Activated CD4-positive, alpha-beta T cell treated with anti-CD3 and anti-CD28 coated beads, Interleukin-2, amount 10 ng/mL, durations not matched to agents 7 days and 5 days (primary cell): ENCODE measurements at places on chromosomes 7 and 10. TPM values are rescaled to one million over a fixed set of nuclear protein-coding genes. Genes with fewer than 3 reads are reported as not detected.

SKIDA1 gene
- total RNA-seq = 0.12 TPM

GRCh38 chr7:51129527-51130472 is 186.8 kb downstream of the COBL start:
- no peak for DNase-seq

PNLIPRP3 gene
- total RNA-seq = not detected

NPC1L1 gene
- not detected for total RNA-seq

- DNase-seq = no peak
Observed at GRCh38 chr7:6273917-6274630, 1.6 kb upstream of the CYTH3 start.

GRCh38 chr7:38300175-38300574 is 26.7 kb upstream of the TARP start:
- no peak for DNase-seq

DNA sequence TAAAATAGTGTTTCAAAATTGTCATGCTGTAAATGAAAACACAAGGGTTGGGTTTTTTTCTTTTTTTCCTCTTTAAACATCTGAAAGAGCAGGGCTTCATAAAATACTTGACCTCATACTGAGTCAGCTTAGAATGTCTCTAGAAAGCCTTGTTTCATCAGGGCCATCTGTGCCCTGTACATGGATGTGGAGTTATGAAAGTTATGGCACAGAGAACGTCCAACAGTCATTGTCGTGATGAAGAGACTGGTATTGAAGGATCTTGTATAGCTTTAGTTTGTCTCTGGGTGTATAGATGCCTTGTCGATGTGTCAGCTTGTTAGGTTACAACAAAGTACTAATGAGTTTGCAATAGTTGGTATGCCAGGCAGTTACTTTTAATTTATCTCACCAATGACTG is 127.3 kb downstream of the FAM204A start:
- DNase-seq = no peak

- DNase-seq = no peak
Observed at GRCh38 chr7:124263232-124263827, 230.5 kb upstream of the TMEM229A start.

RBP3 gene
- total RNA-seq = not detected

STOX1 gene
- total RNA-seq = 1.5 TPM

SOSTDC1 gene
- not detected for total RNA-seq

CALHM3 gene
- 0.17 TPM for total RNA-seq

GRCh38 chr7:108254259-108254658 is 124.1 kb upstream of the LAMB4 start:
- no peak for DNase-seq

MMD2 gene
- not detected for total RNA-seq

PDK4 gene
- total RNA-seq = not detected

DNA sequence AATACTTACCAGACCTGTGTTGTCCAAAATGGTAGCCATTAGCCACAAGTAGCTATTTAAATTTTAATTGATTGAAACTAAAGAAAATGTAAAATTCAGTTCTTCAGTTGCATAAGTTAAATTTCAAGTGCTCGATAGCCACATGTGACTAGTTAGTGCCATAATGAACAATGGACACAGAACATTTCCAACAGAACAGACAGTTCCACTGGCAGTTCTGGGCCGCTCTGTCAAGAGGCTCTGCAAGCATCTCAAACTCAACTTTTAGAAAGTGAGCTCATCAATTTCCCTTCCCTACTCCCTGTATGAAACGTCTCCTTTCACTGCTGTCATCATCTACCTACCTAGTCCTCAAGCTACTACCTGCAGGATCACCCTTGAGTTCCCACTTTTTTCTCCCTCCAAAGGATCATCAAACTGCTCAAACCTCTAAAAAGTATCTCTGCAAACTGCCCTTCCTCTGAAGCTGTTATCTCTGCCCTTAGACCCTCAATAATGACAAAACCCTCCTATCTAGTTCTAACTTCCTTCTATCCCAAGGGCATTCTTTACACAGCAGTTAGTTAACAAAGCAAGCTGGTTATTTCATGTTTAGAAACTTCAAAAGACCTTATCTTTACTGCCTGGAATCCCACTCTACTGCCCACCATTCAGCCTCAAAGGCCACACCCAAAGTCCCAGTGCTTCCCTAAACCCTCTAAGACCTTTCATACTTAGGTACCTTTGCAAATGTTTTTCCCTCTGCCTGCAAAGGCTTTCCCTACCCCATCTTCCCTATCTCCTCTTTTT is 20.6 kb downstream of the SHTN1 start:
- DNase-seq = no peak

SLC13A4 gene
- total RNA-seq = not detected

DNA sequence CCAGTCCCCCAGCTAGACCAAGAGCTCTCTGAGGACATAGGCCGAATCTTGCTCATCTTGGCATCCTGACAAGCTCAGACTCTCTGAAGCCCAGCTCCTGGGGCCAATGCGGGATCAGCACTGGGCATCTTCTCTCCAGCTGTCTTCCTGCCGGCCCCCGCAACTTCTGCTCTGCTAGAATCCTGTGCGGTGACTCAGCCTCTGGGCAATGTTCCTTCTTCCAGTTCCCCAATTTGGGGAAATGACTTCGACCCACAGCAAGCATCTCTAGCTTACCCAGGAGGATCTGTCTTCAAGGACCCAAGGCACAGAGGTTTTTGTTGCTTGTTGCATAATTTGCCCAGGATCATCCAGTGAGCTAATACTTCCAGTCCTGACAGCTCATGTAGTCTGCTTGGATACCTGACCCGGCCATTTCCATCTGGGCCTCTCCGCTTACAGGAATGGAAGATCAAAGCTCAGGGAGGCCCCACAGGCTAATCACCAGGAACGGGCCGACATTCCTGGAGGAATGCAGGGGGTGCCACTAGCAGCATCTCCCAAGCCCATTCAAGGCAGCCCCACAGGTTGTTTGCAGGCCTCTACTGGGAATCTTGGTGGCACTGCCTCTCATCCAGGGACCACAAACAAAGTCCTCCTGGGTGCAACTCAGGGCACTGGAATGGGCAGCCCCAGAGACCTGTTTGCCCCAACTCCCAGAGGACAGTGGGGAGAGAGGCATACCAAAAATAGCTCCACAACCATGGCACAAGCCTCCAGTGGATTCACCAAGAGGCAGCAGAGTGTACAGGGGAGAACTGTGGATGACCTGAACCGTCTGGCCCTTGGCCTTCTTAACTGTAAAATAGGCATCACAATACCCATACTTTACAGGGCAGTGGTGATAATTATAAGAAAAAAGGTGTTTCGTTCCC is 151.9 kb downstream of the NEURL1 start:
- DNase-seq = no peak

GRCh38 chr7:132221356-132221755 is 354.9 kb downstream of the PLXNA4 start:
- DNase-seq = no peak

GRCh38 chr7:43220742-43221141 is 108.3 kb downstream of the HECW1 start:
- no peak for DNase-seq

PRKCQ gene
- 62.6 TPM for total RNA-seq

CLDN4 gene
- total RNA-seq = 0.27 TPM

C7orf57 gene
- 0.21 TPM for total RNA-seq

GRCh38 chr7:117043108-117043825 is 90.0 kb downstream of the ST7 start:
- no peak for DNase-seq

DNA sequence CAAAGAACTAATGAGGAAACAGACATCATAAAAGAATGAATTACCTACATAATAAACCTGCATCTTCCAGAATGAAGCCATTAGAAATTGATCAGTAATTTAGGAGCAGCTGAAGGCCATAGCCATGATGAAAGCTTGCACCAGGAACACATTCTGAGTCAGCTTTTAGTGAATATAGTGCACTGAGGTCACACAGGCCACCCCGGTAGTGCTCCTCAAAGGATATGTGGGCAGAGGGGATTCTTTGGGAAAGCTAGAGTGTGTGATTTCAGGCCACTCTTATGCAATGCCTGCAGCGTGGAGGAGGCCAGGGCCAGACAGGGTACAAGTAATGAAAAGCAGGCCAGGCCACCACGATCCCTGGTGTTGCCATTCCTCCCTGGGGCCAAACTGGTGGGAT is 451.9 kb downstream of the GRID1 start:
- DNase-seq = no peak

NANOS1 gene
- 0.12 TPM for total RNA-seq

DNA sequence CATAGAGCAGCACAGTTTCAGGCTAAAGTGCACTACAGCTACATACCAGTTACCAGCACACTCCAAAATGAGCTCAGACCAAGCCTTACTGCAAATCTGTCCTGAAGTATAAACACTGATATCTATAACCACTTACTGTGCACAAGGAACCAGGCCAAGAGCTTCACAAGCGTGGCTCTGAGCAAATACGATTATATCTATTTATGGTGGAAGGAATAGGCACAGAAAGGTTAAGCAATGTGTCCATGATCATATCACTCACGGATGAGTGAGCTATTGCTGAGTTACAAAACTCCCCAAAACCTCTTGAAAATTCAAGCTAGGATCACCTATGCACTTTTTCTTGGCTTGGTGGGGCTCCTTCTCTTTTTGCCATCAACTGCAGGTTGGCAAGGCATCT is 84.9 kb downstream of the GPAM start:
- DNase-seq = no peak

GRCh38 chr10:94038024-94038423 is 44.3 kb downstream of the PLCE1 start:
- DNase-seq = no peak

GRCh38 chr10:74179111-74179710 is 28.2 kb downstream of the ADK start:
- no peak for DNase-seq

SH2D4B gene
- 0.10 TPM for total RNA-seq

GRCh38 chr10:123567984-123568739 is 98.0 kb upstream of the GPR26 start:
- DNase-seq = no peak

- peak; percentile 65 for DNase-seq
Observed at GRCh38 chr7:47818796-47819606, 129.3 kb downstream of the PKD1L1 start.

GRCh38 chr10:6649903-6650302 is 69.8 kb upstream of the PRKCQ start:
- DNase-seq = no peak

MYL10 gene
- total RNA-seq = not detected

DNA sequence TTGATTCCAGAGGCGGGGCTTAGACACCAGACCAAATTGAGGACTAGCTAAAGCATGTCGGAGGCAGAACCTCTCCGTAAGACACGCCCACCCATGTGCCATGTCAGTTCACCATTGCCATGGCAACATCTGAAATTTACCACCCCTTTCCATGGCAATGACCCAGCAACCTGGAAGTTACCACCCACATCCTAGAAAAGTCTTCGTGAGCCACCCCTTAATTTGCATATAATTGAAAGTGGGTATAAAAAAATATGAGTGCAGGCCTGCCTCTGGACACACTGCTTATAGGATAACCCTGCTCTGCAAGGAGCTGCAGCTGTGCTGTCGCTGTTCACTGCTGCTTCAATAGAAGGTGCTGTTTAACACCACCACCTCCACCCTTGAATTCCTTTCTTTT is 28.0 kb downstream of the TMEM270 start:
- DNase-seq = no peak

GRCh38 chr10:35540296-35541164 is 64.6 kb upstream of the GJD4 start:
- DNase-seq = no peak

GRCh38 chr10:132979491-132980425 is 37.4 kb upstream of the CFAP46 start:
- DNase-seq = no peak
